ENCODE measurements at places on chromosomes 3 and 15.
A peak's percentile ranks its signal among the peaks of the same experiment; 100 is the strongest.

DNA sequence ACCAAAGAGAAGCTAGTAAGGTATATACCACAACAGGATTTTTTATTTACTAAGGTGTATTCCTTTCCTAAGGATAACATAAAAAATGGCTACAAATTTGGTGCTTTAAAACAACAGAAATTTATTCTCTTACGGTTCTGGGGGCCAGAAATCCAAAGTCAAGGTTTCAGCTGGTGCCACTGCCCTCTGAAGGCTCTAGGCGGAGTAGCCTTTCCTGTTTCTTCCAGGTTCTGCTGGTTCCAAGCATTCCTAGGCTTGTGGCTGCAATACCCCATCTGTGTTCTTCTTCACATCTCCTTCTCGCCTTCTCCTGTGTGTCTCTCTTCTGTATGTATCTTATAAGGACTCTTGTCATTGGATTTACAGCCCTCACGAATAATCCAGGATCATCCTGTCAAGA is 549.9 kb downstream of the GRM7 start:
- no peak for DNase-seq

GRCh38 chr3:185722881-185723280 is 102.0 kb downstream of the IGF2BP2 start:
- no peak for DNase-seq

DNA sequence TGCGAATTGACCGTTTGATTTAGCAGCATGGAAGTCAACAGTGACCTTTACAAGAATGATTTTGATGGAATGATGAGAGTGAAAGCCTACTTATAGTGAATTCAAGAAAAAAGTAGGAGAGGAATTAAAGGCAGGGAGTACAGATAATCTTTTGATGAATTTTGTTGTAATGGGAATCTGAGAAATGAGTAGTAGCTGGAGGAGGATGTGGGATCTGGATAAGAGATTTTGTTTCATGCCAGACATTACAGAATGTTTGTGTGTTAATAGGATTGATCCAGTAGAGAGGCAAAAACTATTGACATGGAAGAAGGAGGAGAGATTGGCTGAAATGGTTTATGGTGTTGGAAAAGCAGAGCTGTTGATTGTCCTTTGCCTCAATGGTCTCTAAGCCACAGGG is 17.4 kb upstream of the ZNF609 start:
- no peak for DNase-seq

DNA sequence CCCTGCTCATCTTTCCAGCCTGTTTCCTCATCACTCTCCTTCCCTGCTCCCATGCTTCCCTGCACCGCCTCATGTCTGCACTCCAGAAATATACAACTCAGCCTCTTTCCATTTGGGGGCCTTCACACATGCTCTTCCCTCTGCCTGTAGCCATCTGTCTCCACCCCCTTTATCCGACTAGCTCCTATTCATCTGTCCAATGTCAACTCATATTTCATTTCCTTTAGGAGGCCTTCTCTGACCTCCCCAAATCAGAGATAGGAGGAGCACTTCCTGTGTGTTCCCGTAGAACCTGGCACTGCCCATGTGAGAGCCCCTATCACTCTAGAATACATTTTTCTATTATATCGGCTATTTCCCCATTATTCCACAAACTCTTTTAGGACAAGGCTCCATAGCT is 10.6 kb downstream of the ATP8B4 start:
- DNase-seq: no peak

DNA sequence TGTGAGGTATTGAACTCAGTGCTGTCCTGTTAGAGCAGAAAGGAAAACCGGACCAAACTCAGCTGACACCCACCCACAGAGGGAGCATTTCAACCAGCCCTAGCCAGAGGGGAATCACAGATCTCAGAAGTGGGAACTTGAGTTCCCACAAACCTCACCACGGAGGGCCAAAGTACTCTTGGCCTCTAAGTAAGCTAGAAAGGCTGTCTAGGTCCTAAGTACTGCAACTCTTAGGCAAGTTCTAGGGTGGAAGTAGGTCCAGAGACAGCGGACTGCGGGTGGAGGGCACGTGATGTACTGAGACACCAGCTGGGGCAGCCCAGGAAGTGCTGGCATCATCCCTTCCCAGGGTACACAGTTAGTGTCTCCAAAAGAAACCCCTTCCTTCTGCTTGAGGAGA is 34.1 kb downstream of the EOMES start:
- no peak for DNase-seq

DNA sequence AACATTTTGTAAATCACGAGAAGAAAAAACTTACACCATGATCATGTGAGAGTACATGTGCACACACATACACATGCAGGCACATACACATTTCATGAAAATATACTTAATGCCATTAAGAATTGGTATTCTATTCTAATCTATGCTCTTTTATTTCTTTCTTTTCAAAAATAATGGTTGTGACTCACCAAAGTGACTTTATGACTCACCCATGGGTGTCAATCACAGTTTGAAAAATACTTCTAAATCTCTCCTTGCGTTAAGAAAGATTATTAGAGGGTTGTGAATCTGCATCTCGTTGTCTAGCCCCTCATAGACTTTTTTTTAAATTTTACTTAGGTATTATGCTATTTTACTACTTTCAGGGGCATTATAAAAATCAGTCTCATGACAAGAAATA is 254.2 kb downstream of the TUSC7 start:
- no peak for DNase-seq

DNA sequence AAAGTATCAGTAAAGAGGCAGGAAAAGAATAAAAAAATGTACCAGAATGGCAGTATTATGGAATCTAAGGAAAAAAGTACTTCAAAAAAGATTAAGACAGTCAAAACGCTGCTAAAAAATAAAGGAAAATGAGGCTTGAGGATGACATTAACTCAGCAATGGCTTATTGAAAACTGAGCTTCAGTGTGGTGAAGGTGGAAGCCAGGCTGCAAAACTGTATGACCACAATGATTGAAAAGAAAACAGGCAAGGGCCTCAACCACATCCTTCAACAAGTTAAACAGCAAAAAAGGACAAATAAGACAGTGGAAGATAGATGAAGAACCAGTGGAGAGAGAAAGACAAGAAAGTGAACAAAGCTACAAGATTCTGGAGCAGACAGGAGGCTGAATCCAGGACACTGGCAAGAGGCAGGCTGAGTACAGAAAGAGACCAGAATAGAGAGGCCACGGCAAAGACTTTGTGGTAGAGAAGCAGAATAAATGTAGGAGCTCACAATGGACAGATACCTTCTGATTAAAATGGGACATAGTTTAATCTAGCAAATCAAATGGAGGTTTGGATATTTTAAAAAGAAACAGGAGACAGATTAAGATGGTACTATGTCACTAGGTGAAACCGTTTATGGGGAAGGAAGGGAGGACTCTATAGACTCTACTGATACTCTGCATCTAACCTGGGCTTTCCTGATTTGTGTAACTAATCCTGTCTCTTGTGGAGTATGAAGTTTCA is 86.1 kb downstream of the TJP1 start:
- peak; percentile 64 for DNase-seq

- peak; percentile 18 for DNase-seq
Observed at GRCh38 chr3:9151240-9151639, 98.2 kb downstream of the SRGAP3 start.

- no peak for DNase-seq
Observed at GRCh38 chr3:46734773-46735172, 17.1 kb upstream of the PRSS50 start.

DNA sequence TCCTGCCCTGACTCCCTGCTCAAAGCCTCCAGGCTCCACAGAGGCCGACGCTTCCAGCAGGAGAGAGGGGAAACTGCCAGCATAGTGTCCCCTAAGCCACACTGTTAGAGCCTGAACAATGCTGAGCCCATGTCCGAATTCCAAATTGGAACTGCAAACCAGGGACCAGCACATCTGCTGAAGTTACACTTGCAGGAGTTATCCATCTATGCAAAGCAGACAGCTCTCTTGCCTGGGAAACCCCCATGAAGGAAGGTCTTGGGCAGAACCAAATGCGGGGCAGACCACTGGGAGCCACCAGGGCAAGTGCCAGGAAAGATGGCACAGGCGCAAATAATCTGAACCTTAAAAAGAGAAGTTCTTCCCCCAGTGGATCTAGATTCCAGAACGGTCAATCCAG is 625 bp downstream of the LRRC15 start:
- no peak for DNase-seq

DNA sequence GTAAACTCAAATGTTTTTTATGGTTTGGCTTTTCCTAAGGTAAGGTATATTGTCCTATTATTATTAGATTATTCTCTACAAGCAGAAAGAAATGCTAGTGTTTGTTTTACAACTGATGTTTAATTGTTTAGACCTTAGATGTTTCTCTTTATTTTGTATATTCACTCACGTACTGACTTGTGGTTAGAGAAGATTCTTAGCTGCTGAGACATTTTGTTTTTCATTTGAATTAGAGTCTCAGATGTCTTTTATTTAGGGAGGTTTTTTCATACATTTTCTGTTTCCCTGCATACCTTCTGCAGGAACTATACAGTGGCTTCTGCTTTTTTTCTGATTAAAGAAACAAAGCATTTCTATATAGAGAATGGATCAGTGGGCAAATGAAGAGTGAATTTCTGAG is 110.9 kb downstream of the MYRIP start:
- DNase-seq: no peak

- DNase-seq: no peak
Observed at GRCh38 chr3:78757731-78758130, 1010.1 kb downstream of the ROBO1 start.

DNA sequence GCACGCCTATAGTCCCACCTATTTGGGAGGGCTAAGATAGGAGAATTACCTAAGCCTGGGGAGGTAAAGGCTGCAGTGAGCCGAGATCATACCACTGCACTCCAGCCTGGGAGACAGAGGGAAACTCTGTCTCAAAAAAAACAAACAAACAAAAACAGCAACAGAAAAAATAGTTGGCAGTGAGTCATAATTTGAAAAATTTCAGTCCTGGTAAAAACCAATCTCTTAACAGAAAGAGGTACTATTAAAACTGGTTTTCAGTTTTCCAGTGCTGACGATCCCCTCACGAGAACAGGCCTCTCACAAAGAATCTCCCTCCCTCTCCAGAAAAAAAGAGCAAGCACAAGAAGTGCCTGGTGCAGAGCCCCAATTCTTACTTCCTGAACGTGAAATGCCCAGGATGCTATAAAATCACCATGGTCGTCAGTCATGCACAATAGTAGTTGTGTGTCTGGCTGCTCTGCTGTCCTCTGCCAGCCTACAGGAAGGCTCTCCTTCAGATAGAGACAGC is 22.8 kb upstream of the MAP4 start:
- no peak for DNase-seq

GRCh38 chr3:140178482-140178881 is 243.5 kb downstream of the CLSTN2 start:
- DNase-seq: no peak

DNA sequence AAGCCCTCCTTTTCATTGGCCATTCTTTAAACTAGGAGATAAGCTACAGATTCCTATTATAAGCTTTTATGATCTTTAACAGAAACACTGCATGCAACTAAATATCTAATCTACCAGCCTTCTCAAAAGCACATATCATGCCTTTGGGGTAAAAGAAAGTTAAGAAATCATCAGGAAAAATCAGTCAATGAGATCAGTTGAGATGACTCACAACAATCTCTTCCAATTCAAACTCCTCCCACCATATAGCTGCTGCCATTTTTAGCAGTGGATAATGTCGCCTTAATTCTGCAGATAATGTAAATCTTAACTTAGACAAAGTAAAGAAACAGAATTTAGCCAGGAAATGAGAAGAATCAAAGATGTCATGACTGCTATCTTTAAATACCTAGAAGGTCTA is 135.2 kb upstream of the BCL6 start:
- DNase-seq: no peak

GRCh38 chr3:18666655-18667054 is 241.5 kb upstream of the SATB1 start:
- no peak for DNase-seq

DNA sequence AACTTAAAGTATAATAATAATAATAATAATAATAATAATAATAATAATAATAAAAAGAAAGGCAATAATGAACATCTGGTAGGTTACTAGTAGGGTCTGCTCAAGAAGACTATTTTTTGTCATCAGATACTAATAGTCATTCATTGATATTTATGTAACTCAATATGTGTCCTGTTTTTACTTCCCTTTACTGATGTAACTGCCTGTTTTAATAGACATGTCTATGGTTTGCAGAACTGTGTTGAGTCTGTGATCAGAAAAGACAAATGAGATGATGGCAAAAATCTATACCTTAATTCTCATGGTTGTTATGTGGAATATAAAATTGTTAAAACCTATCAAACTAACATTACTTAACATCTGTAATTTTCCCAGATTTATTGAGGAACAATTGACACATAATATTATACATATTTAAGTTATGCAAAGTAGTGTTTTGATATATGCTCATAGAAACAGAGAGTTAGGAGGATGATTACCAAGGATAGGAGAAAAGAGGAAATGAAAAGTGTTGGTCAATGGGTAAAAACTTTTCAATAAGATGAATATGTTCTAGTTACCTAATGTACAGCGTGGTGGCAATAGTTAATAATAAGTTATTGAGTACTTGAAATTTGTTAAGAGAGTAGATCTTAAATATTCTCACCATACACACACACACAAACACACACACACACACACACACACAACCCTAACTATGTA is 699.4 kb downstream of the ZPLD1 start:
- DNase-seq: no peak

DNA sequence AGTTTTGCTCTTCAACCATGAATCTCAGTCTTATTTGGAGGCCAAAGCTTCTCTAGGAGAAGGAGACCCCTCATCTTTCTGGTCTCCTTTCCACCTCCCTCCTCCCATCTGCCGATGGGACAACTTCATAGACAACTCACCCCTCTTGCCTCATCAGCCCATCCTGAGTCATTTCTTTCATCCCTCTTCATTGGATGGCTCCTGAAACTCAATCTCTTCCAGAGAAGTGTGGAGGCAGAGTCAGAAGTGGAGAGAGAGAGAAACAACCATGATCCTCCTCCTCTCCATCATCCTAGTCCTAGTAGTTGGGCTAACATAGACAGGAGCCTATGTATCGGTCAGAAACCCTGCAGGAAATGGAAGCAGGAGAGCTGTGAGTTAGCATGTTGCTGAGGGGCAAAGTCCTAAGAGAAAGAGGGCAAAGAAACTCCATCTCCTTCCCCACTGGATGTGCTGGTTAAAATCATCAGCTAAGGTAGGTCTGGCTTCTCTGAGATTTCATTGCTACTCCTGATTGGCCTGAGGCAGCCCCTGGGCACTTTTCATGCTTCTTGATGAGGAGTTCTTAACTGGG is 21.3 kb upstream of the HCN4 start:
- no peak for DNase-seq

DNA sequence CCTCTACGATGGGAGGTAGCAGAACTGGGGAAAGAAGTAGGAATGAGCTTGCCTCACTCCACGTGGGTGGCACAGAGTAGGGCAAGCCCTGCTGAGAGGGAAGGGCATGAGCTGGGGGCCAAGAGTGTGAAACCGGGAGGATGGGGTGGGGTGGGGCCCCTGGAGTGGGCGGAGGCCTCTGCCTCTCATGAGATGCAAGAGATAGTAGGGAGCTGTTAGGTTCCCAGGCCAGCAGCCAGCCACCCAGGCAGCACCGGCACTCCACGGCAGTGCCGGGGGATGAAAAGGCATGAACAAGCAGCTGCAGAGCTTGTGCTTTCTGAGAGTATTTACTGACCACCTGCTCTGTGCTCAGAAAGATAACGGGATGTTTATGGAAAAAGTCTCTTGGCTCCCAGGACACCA is 24.4 kb upstream of the PLA2G4E start:
- DNase-seq: no peak
